Esophagus squamous epithelium (tissue), 5 donors: ENCODE measurements at places on chromosomes 5 and 9.

GRCh38 chr5:121138495-121138907 is 674.4 kb downstream of the PRR16 start:
- DNase-seq, result no peak

GRCh38 chr5:36285837-36286615 is 15.7 kb downstream of the RANBP3L start:
- no peak for DNase-seq

DNA sequence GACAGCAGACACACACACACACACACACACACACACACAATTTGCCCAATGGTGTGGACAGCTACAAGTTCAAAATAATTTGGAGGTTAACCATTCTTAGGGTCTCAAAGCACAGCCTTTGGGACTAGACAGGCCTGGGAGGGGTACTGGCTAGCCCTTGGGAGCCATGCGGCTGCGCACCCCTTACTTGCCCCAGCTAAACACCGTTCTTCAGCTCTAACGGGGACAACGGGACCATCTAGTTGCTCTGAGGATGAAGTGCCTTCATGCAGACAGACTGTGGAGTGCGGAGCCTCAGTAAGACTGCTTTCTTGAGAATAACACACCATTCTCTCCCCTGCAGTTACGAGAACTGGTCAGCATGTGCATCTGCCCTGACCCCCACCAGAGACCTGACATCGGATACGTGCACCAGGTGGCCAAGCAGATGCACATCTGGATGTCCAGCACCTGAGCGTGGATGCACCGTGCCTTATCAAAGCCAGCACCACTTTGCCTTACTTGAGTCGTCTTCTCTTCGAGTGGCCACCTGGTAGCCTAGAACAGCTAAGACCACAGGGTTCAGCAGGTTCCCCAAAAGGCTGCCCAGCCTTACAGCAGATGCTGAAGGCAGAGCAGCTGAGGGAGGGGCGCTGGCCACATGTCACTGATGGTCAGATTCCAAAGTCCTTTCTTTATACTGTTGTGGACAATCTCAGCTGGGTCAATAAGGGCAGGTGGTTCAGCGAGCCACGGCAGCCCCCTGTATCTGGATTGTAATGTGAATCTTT is 64.6 kb downstream of the PSMB7 start:
- no peak for DNase-seq

DNA sequence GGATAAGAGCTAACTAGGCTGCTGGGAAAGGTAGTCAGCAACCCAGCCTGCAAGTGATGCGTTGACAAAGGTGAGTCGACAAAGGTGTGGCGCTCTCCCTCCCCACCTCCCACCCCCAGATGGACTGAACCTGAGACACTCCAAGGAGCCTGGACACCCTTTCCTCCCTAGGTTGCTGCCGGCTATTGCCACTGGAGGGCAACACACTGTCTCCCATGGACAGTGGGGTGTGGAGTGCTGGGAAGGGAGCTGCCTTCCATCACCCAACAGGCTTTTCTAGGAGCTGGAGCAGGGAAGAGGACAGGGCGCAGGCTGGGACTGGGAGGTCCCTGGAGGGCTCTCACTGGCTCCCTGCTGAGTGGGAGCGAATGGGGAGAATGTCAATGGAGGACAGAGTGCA is 75.4 kb upstream of the ARAP3 start:
- no peak for DNase-seq

DNA sequence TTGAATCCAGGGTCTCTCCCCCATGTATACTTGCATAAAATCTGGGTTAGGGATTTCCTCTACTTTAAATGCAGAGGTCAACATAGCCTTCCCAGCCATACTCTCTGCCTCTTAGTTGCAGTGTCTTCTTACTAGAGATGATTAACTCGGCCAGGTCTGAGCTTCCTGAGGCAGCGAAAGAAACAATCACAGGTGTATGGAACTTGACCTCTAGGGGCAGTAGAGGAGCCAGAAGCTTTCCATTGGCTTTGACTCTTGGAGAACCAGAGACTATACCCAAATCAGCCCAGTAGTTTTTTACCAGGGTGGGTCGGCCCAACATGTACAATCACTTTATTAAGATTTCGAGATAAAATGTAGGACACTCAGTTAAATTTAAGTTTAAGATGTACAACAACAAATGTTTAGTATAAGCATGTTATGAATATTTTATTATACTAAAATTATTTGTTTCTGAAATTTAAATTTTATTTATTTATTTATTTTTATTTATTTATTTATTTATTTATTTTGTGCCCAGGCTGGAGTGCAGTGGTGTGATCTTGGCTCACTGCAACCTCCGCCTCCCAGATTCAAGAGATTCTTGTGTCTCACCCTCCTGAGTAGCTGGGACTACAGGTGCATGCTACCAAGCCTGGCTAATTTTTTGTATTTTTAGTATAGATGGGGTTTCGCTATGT is 48.0 kb upstream of the DMRT3 start:
- no peak for DNase-seq

DNA sequence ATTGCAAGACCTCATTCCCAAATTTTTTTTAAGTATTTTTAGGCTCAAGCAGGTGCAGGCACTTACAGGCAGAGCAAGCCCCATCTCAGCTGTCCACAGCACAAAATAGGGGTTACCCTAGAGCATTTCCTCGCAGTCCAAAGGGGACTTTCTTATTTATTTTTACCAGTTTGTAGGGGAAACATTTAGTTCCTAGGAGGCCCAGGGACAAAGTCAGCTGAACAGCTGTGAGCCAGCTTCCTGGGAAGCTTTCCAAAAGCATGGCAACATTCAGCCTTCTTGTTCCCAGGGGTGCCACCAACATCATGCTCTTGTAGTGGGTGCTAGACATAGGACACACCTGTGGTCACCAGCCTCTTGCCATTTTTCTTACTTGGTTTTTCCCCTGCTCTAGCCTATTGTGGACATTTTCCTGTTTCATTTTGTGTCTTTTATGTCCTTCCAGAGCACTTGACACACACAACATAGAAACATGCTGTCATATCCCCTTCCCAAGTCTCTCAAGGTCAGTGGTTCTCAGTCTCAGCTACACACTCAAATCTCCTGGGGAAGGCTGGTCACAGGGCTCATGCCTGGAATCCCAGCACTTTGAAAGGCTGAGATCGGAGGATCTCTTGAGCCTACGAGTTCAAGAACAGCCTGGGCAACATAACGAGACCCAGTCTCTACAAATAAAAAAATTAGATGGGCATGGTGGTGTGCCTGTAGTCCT is 38.2 kb downstream of the HAVCR1 start:
- no peak for DNase-seq

DNA sequence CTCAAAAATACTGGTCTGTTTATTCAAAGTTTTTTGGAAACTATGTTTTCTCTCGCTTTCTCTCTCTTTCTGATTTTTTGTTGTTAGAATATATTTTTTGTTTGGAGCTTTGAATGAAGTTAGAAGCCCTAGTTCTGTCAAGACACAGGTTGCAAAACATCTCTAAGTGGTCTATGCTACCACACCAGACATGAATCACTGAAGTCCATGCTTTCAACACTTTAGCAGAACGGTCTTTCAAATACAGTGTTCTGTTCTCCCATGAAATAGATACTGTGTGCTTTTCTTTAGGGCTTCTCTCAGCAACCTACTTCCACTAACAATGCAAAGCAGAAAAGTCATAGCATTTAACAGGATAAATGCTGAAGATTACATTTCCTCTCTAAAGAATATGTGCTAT is 392.5 kb downstream of the TMEM167A start:
- DNase-seq, result no peak

- DNase-seq, result no peak
Observed at GRCh38 chr9:6620353-6620752, 25.2 kb downstream of the GLDC start.

- DNase-seq, result no peak
Observed at GRCh38 chr9:86021166-86021565, 78.2 kb downstream of the GOLM1 start.

DNA sequence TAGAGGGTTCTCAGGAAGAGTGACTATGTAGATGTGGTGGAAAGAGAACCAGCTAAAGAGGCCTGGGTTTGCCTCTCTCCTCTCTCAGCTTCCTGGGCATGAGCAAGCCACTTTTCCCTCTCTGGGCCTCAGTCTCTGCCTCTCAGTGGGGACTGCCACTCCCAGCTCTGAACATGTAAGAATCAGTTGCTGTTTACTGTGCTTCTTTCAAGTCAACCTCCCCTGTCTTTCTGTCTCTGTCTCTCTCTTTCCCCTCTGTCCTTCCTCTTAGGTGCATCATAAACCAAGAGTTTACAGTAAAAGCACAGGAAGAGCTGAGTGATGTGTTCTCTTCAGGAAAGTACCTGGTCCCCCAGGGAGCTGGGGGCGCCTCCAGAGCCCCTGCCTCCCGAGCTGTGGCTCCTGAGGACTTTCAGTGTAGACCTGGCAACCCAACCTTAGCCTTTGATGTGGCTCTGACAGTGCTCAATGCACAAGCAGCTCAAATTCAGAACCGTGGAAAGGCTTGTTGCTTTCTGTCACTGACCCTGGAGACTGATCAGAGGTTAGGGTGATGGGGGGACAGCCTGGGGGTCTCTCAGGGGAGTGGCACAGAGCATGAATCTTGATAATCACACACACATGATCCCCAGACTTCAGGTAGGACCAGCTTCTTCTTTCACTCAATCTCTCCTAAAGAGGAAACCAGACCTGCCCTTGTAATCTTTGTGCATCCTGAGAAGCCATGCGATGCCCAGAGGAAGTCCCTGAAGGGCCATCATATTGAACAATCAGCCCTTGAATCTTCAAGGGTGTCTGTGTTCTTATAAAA is 59.4 kb upstream of the TNFSF8 start:
- no peak for DNase-seq

DNA sequence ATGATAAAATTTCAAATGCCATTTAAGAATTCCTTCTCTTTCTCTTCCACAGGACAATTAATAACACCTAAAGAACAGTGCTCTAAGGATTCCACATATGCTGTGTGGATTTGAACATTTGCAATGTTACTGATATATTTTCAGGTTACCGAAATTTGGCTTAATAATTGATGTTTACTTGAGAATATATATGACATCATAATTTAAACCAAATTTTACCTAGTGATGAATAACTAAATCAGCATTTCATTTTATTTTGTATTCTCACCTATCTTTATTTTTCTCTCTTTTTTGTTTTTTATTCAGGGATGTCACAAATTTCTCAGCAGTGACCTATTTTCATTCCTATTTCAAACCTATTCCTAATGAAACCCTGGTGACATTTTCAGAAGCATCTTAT is 429.6 kb downstream of the SLCO4C1 start:
- no peak for DNase-seq
